ENCODE measurements at places on chromosomes 12 and 14.

- no peak for DNase-seq
Observed at GRCh38 chr12:64568298-64568697, 42.0 kb upstream of the RASSF3 start.

DNA sequence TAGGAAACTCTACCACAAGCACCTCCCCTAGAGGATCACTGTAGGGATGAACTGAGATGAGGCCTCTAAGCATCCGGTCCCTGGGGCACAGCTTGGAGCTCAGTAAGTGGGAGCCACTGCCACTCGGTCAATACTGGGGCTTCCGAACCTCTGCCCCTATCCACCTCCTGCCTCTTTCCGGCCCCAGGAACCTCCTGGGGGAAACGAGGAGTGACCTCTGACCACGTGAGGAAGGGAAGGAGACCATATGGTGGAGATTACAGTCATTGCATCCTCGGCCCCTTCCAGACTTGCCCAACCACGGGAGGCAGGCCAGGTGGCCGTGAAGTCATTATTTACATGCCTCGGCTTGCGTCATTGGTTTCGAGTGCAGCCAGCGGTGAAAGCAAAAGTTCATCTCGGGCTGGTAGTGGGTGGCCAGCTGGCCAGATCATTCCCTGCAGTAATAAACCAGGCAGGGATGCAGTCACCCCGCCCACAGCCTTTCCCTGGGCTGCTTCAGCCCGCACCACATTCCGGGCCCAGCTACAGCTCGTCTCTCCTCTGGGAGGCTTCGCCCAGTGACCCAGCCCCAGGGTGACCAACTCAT is 65.4 kb downstream of the C14orf132 start:
- peak; percentile 96 for DNase-seq

DNA sequence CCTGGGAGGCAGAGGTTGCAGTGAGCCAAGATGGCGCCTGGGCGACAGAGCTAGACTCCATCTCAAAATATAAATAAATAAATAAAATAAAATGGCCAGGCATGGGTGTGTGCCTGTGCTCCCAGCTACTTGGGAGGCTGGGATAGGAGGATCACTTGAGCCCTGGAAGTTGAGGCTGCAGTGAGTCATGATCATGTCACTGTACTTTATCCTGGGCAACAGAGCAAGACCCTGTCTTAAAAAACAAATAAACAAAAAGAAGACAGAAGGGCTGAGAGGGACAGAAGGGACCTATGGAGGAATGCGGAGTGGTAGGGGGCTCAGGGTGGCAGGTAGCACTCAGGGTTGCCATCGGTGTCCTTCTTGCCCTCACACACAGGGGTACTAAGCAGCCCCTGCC is 40.8 kb downstream of the PRPF40B start:
- DNase-seq: no peak

- no peak for DNase-seq
Observed at GRCh38 chr14:85487215-85487614, 42.7 kb upstream of the FLRT2 start.

- no peak for DNase-seq
Observed at GRCh38 chr12:61916831-61917230, 343.4 kb upstream of the USP15 start.

- DNase-seq: no peak
Observed at GRCh38 chr14:29558516-29558915, 369.1 kb downstream of the PRKD1 start.

DNA sequence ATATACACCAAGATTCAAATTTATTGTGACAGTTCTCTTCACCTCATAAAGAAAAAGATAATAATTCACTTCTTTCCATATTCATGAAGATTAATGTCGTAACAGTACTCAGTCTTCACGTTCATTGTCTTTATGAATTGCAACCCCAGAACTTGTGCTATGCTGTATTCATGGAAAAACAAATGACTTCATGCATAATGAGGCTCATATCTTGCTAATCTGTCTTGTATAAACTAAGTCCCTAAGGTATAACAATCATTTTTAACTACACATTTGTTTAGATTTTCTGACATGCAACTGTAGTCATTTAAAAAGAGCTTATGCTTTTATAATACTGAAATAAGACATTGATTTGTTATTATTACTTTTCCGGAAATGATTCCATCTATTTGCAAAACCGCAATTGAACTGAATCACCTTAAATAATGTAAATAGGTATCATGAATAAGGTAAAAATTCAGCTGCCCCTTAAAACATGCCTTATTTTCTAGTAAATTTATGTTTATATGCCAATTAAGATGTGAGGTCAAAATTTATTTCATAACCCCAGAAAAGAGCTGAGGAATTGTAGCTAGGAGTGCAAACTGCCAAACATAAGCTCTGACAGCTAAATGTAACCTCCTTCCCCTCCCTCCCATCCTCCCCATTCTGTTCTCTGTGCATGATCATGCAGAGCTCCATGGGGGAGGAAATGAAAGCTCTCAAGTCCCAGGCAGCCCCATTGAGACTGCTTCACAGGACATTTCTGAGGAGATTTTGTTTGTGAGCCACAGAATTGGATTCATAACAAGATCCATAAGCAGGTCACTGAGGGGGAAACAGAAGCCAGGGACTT is 301.6 kb downstream of the ATP23 start:
- DNase-seq: no peak

DNA sequence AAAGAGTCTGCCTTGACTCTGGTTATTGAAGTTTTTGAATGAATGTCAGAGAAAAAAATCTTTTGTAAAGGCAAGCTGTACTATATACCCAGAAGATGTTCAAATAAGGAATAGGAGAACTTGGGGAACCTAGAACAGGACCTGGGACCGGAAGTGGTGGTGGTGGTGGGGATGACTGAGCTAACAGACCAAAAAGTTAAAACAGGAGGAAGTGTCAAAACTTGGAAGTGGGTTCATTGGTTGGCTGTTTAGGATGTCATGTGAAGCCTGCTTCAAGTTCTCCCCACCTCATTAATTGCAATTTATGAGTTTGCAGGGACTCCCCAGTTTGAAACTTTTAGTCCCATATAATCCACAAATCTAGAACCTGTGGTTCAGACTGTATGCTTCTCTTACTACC is 26.2 kb downstream of the PLXNC1 start:
- DNase-seq: no peak

- DNase-seq: no peak
Observed at GRCh38 chr14:76753541-76754198, 7.6 kb upstream of the VASH1 start.

DNA sequence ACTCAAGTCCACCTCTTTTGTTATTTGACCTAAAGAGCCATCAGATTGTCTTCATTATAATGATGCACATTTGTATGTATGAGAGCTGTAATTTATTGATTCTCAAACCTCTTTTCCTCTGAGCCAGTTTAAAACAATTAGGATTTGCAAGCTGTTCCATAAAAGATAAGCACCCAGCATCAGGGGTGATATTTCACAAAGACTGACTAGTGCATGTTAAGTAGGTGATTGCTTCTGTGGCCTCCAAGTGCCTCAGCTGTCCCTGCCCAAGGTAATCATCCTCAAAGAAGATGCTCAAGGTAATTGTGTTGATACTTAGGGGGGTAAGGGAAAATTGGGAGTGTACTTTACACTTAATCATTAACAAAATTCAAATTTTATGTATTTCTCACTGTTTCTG is 18.2 kb downstream of the CEP128 start:
- peak; percentile 63 for DNase-seq

DNA sequence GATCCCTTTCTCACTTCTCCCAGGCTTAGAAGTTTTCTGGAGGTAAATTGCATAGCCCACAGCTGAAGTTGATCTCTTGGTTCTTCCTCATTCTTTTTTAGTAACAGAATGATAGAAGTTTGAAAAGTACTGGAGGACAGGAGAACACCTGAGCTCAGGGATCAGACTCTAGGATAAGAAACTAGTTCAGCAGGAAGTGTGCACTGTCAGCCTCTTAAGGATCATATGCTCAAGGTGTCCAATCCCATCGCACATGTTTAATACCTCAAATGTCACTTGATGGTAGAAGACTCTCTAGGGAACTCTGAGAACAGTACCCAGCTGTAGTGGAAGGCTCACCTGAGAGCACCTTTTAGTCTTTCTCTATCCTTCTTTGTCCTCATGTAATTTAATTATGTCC is 14.7 kb upstream of the LIMA1 start:
- DNase-seq: peak; percentile 59

GRCh38 chr14:41397926-41398325 is 208.8 kb upstream of the LRFN5 start:
- DNase-seq: no peak

- no peak for DNase-seq
Observed at GRCh38 chr14:101233391-101233790, 327.9 kb upstream of the DIO3 start.

DNA sequence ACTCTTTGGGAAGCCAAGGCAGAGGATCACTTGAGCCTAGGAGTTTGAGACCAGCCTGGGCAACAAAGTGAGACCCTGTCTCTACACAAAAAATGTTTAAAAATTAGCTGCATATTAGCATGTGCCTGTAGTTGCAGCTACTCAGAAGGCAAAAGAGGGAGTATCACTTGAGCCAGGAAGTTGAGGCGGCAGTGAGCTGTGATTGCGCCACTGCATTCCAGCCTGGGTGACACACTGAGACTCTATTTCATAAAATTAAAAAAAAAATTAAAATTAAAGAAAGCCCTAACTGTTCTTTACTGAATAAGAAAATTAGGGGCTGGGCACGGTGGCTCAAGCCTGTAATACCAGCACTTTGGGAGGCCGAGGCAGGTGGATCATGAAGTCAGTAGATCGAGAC is 27.0 kb downstream of the SENP1 start:
- no peak for DNase-seq

- DNase-seq: peak; percentile 38
Observed at GRCh38 chr14:63854330-63854729, 1.5 kb downstream of the SYNE2 start.

DNA sequence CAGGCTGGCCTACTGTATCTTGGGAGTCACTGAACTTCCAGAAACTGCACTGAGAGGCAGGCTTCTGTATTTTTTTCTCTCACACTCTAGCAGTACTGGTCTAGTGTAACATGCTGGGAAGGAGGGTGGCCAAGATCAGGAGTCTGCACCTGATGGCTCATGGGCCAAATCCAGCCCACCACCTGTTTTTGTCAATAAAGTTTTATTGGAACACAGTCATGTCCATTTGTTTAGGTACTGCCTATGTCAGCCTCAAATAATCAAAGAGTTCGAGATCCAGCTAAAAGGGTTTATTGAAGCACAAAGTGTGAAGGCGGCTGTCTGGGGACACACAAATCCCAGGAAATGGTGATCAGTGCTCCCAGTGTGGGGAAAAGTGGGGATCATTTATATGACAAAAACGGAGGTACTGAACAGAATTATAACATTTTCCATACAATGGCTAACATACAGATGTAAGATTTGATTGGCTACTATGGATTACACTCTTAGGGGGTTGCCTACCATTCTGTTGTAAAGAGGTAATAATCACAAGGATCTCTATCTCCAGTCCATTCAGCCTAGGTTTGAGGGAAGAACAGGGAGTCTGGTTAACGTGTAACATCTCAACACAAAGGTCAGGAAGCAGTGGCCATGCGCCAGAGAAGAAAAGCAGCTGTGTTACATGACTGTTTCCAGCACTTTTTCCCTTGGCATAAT is 12.9 kb downstream of the USP30 start:
- no peak for DNase-seq

DNA sequence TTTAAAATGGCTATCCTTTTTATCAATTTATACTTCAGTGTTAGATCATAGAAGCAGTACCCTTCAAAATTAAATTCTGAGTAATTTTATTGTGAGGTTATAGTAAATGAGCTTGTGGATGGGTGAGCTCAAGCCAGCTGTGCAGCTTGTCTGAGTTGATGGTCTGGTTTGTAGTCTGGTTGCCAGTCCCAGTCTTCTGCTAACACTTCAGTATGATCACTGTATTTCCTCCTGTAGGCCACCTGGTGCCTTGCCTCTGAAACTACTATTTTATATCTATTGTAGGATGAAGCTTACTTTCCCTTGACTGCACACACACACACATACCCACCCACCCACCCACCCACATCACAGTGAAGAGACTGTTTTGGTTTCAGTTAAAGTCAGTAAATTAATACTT is 496.4 kb downstream of the PCNX1 start:
- peak; percentile 32 for DNase-seq

GRCh38 chr14:72852194-72852593 is 41.7 kb downstream of the DPF3 start:
- DNase-seq: no peak

DNA sequence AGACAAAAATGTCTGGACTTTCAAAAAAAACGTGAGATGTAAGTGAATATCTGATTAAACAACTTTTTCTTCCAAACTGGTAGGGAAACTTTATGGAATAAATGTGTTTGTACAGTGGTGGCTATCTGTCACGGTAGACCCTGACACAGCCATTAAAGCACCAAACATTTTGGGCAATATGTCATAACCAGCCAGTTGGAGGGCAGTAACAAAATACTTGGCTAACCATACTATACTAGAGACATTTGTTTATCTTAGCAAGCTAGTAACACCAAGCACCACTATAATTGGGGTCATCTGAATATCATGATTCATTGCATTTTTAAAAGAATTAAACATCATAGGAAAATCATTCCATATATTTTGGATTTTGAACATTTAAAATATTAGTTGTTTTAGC is 6.0 kb upstream of the MYF6 start:
- DNase-seq: no peak

GRCh38 chr12:110766311-110767154 is 23.8 kb upstream of the PPP1CC start:
- DNase-seq: no peak

DNA sequence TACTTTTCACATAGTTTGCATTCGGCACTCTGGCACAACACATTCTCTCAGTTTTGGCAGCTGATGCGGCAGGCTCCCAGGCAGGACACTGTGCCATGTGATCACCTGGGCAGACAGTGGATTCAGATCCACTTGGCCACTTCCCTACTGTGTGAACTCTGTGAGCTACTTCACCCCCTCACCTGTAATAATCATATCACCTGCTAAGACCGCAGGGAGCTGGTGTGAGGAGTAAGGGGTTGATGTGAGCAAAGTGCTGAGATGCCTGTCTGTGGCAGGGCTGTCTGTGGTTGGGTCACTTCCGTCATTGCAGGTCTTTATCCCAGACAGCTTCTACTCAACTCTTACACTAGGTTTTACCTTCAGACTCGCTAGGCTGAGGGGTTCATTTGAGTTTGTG is 50.4 kb upstream of the AMN start:
- no peak for DNase-seq

- no peak for DNase-seq
Observed at GRCh38 chr12:45336762-45337596, 121.1 kb downstream of the ANO6 start.

- DNase-seq: no peak
Observed at GRCh38 chr12:105977652-105978051, 161.1 kb downstream of the NUAK1 start.
